ENCODE measurements at places on chromosomes 12 and 14. TPM values are rescaled to one million over a fixed set of nuclear protein-coding genes. Genes with fewer than 3 reads are reported as not detected.

SLC38A4 gene
- total RNA-seq = not detected

LGMN gene
- 94.2 TPM for total RNA-seq

- DNase-seq = no peak
These were observed 58.1 kb downstream of the TRHDE start for GRCh38 chr12:72330301-72330700.

- DNase-seq = peak; percentile 25
These were observed 148.4 kb downstream of the SLC25A21 start for GRCh38 chr14:37023875-37024565.

DNA sequence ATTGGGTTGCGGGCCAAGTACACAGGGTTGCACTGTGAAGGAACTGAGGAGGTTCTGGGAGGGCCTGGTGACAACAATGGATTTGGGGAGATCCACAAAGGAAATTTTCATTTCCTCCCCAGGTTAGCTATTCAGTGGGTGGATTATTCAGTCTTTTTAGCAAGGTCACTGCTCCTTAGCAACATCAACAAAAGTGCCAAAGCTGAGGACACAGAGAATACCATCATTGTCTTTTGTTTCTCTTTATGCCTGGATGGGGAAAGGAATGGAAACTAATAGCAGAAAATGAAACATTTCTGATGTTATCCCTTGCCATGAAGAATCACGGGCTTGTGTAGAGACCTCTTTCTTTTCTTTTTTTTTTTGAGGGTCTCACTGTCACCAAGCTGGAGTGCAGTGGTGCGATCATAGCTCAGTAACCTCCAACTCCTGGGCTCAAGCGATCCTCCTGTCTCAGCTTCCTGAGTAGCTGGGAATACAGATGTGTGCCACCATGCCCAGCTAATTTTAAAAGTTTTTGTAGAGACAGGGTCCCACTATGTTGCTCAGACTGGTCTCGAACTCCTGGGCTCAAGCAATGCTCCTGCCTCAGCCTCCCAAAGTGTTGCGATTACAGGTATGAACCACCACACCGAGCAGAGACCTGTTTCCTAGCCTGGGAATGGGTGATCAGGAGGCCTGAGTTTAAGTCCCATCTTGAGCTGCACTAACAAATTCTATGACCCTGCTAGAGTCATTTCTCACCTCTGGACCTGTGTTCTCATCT is 6.5 kb downstream of the PPP1R3E start:
- DNase-seq = no peak

DNA sequence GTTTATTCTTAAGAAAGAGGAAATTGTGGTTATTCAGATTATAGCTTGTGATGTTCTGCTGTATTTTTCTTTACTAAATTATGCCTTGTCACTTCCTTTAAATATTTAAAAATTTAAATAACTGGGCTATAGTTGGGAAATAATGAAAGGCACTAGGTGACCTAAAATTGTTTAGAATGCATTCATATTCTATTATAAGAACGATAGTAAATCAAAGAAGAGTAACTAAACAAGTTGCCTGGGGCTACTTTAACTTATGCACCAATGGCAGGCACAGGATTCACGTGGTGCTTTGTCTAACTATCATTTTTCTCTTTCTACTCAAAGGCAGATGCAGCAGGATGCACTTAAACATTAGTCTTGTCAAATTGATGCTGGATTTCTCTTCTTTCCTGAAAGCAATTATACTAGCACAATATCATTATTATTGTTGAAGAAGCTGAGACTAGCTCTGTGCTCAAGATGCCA is 190.7 kb upstream of the PPFIA2 start:
- DNase-seq = no peak

All from SK-MEL-5 (cell line).